ENCODE measurements at places on chromosomes 12 and 14. TPM values are rescaled to one million over a fixed set of nuclear protein-coding genes. Genes with fewer than 3 reads are reported as not detected.

Gene SOX5
- total RNA-seq, result 0.21 TPM

Gene TTC5
- total RNA-seq, result 15.9 TPM

Gene TAS2R8
- total RNA-seq, result not detected

Gene SAMD15
- 1.1 TPM for total RNA-seq

Gene USP30
- total RNA-seq, result 6.6 TPM

Gene ASB2
- total RNA-seq, result 40.4 TPM

Gene LALBA
- not detected for total RNA-seq

Gene WSCD2
- total RNA-seq, result not detected

Gene PPP4R4
- total RNA-seq, result not detected

Gene TAS2R9
- total RNA-seq, result not detected

Gene LRP6
- 9.4 TPM for total RNA-seq
